ENCODE measurements at places on chromosomes 7 and 10.

- no peak for DNase-seq
These were observed 16.1 kb downstream of the PRKAG2 start for GRCh38 chr7:151860771-151861170.

- no peak for DNase-seq
These were observed 16.9 kb downstream of the GCK start for GRCh38 chr7:44172352-44172751.

GRCh38 chr7:141945356-141945755 lies 1.4 kb downstream of the CLEC5A start:
- no peak for DNase-seq

DNA sequence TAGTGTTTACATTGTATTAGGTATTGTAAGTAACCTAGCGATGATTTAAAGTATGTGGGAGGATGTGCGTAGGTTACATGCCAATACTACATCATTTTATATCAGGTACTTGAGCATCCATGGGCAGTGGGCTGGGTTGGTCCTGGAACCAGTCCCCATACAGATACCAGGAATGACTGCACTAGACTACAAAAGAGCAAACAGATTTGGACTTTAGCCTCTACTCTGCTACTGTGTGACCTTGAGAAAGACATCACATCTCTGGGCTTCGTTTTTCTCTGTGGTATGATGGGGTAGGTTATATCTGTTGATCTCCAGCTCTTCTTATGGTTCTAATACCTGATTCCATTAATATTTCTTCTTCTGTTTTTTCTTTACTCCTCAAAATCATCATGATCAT lies 412.5 kb upstream of the LRGUK start:
- DNase-seq, result no peak

DNA sequence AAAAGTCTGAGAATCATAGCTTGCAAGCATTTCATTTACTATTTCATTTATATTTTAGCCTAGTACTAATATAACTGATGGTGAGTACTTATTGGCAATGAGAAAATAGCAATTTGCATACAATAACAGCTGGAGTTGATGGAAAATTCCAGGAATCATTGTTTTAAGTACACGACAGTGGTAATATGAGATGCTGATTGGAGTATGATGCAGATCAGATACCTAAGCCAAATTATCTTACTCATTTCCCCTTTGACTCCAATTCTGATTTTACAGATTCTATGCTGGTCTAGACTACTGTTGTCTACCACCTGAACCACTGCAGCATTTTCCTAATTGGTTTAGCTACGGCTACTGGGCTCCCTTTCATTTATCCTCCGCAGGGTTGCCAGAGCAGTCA lies 36.7 kb downstream of the GNG11 start:
- DNase-seq, result no peak

DNA sequence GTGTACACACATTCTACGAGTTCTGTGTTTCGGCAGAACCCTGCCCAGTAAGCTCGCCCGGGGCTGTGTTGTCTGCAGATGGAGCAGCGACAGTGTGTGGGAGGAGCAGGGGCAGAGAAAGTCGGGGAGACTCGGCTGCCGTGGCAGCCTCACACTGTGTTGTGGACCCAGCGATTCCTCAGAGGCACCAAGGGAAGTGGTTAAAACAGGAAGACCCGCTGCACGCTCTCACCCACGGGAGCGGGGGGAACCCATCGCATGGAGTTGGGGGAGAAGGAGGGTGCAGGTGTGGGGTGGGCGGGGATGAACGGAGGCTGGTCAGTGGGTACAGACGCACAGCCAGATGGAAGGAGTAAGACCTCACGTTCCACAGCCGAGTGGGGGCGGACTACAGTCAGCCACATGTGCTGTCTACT lies 250.2 kb downstream of the ELFN1 start:
- no peak for DNase-seq

DNA sequence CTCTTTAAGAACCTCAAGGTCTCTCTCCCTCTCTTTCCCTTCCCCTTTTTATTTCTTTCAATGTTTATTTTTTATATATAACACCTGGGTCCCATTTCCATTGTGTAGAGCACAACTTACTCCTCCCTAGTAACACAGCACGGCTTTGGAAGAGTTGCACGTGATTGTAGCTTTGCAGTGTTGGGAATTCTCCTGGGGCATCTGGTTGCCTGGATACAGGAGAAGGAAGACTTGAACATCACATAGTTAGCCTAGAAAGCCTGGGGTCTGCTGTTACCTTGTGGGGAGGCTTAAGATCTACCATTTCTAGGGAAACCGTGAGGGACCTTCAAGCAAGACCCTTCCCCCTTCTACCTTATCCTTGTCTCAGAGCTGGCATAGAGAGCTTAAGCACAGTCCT lies 41.1 kb upstream of the NFKB2 start:
- DNase-seq, result no peak

GRCh38 chr10:33180390-33180789 lies 154.1 kb downstream of the NRP1 start:
- DNase-seq, result no peak

DNA sequence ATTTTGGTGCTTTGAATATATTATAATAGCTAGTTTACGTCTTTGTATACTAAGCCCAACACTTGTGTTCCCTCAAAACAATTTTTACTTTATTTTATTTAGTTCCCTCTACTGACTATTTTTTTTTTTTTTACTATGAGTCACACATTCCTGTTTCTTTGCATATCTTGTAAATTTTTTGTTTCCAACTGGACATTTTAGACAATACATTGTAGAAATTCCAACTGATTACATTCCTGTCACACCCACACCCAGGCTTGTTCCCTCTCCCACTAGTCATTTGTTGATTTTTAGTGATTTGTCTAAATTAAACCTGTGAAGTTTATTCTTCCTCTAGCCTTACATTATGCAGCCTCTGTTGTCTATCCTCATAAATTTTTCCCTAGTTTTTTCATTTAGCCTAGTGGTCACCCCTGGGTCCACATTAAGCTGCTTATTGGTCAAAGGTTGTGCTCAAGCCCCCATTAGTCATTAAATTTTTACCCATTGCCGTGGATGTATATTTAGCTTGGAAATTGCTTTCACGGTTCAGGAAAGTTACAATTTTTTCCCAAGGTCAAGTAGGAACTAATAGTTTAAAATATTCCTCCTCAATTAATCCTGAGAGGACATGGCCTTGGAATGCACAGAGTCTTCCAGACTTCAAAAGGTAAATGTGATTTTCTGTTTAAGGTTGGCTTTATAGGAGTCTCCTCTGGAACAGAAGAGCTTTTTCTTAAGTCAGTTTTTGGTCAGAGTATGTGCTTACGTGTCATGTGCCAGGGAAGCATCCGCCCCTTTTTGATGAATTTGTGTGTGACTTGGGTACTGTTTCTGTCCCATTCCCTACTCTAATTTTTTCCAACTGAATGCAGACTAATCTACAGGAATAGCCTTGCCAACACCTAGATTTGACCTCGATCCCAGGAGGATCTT lies 207.6 kb upstream of the TMEM72 start:
- DNase-seq, result no peak

DNA sequence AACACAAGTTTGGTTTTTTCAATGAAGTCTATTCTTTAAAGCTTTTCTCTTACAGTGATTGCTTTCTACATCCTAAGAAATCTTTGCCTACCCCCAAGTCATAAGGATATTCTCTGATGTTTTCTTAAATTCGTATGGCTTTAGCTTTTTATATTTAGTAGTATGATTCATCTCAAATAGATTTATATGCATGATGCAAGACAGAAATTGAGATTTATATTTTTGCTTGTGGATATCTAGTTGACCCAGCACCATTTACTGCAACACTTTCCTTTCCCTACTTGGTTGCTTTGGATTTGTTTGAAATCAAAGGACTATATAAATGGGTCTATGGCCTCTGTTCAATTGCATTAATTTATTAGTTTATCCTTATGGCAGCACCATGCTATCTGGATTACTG lies 113.9 kb downstream of the ZNF438 start:
- no peak for DNase-seq

All from Panc1 (cell line).